ENCODE measurements at places on chromosomes 16 and 17.
A peak's percentile ranks its signal among the peaks of the same experiment; 100 is the strongest.

GRCh38 chr16:89842471-89843408, 14.5 kb downstream of the SPIRE2 start:
- no peak for DNase-seq

GRCh38 chr16:47004652-47005051, 31.2 kb upstream of the DNAJA2 start:
- no peak for DNase-seq

DNA sequence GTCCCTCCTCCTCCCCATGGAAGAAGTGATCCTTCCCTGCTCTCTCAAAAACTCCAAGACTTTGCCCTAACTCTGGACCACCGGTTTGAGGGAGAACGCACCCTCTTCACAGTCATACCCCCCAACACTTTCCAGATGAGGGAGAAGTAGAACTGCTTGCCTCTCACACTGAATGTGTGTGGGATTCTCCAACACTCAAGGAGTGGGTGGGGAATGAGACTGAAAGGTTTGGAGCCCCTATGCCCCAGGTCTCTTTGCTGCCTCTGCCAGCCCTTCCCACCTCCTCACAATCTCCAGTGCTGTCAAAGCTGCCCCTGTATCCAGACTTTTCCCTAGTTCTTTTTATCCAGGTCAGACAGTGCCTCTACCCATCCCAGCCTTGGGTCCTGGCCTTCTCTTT, 11.4 kb downstream of the HOXB4 start:
- DNase-seq, result no peak

DNA sequence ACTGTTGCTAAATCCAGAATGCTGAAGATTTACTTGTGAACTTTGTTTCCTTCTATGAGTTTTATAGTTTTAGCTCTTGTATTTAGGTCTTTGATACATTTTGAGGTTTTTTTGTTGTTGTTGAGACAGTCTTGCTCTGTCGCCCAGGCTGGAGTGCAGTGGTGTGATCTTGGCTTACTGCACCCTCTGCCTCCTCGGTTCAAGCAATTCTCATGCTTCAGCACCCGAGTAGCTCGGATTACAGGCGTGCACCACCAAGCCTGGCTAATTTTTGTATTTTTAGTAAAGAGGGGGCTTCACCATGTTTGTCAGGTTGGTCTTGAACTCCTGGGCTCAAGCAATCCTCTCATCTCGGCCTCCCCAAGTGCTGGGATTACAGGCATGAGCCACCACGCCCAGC, 14.4 kb downstream of the TENT4B start:
- no peak for DNase-seq

GRCh38 chr17:82276938-82277337, 3.4 kb upstream of the CSNK1D start:
- DNase-seq, result no peak

GRCh38 chr17:83178533-83179304, 99.3 kb downstream of the METRNL start:
- DNase-seq, result no peak

GRCh38 chr17:81379523-81379942, 15.7 kb upstream of the BAHCC1 start:
- no peak for DNase-seq

DNA sequence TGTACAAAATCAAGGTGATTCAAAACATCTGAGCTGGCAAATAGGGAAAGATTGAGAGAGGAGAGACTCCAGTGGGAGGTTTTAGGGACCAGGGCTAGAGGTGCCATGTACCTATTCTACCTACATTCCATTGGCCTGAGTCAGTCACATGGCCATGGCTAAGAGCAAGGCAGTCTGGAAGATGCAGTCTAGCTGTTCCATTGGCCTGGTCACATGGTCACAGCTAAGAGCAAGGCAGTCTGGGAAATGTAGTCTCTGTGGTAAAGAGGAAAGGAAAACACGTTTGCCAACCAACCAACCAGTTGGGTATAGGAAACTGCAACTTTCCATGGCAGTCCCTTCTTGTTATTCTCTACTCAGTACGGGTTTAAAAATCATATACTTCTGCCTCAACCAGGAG, 369.1 kb downstream of the XYLT1 start:
- DNase-seq, result no peak

DNA sequence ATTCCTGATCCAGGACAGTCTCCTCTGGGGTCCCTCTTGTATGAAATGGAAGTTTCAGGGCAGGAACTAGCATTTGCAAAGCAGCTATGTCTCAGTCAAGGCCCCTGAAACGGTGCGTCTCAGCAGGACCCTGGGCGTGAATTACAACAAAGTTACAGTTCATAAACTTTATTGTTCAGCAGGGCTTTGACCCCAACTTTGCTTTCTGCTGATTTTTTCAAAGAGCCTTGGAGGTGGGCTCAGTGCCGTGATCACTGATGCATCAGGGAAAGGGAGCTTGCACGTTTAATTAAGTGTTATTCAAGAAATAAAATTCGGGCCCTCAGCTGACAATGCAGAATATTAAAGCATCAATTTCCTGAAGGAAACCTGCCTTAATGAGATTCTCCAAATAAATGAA, 260.1 kb upstream of the C16orf82 start:
- no peak for DNase-seq

DNA sequence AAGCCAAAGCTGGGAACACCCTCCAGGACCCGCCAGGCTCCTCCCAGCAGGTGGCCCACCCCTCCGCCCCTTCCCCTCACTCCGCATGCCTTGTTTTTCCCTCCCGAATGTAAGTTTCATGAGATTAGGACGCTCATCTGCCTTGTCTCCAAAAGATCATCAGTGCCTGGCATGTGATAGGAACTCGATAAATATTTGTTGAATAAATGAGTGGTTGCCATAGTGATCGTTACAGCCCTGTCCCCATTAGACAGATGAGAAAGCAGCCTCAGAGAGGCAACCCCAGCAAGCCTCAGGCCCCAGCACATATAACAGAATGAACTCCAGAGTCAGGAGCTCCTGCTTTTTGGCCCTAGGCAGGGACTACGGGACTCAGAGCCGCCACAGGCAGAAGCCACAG, 5.0 kb downstream of the CAMKK1 start:
- no peak for DNase-seq

DNA sequence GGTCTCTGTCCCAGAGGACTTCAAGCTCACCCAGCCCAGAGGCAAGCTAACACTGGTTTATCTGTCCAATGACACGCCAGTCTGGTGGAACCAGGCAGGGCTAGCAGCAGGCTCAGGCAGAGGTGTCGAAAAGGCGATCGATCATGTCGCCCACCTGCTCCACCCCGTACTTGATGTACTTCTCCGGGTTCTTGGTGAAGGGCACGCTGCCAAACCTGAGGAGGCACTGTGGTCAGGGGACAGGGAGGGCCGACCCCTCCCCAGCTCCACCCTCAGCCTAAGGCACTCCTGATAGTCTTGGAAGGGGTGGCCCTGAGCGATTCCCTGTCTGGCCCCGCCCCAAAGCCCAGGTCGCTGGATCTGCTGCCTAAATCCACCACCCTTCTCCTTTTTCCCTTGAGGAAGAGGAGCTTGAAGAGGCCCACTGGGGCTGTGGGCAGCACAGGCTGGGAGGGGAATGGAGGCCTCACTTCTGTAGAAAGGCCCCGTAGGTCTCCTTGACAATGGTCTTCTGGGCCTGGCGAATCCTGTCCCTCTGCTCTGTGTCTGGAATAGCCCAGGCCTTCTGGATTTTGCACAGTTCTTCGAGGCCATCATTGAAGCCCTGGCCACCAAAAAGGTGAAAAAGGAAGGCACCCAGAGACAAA, 4.7 kb downstream of the ZACN start:
- DNase-seq, result no peak

DNA sequence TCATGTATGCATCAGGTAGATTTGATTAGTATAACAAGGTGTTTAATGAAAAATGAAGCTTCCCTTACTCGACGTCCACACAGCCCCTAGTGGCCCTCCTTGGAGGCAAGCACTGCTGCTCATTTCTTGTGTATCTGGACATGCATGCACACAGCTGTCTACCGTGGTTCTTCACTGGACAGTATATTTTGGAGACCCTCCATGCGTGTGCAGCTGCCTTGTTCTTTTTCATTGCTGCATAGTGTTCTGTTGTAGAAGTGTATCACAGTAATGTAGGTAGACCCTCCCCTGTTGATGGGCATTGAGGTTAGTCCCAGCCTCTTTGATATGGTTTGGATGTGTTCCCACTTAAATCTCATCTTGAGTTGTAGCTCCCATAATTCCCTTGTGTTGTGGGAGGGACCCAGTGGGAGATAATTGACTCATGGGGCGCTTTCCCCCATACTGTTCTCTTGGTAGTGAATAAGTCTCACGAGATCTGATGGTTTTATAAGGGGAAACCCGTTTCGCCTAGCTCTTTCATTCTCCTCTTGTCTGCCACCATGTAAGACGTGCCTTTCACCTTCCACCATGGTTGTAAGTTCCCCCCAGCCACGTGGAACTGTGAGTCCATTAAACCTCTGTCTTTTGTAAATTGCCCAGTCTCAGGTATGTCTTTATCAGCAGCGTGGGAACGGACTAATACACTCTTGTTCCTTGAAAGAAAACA, 6.3 kb downstream of the CMIP start:
- DNase-seq, result no peak

DNA sequence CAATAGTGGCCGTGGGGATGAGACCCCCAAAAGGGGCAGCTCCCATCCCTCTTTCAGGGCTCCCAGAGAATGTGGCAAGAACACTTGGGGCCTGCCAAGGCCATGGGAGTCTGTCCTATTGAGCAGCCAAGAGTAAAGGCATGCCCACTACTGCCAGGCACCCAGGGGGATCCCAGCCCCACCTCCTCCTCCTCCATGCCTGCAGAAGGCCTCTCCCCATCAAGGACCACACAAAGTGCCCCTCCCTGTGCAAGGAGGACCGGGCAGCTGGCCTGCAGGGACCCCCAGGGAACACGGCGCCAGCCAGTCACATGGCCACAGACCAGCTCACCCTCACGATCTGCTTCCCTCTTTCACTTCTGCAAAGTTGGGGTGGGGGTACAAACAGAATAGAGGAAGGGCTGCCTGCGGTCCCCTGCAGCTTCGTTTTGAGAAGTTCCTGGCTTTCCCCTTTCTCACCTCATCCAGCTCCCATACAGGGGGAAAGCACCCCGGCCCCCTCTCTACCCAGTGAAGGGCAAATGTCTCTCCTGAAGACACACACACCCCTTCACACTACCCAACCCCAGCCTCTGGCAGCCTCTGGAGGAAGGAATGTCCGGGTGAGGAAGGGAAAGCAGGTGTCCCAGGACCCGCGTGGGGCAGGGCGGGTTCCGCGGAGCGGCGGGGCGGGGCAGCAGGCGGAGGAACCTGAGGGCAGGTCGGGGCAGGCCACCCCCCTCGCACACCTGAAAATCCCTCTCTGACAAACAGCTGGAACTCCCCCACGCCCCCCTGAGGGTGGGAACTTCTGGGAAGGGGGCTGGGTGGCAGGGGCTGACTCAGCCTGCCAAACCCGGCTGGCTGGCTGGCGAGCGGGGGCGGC, 2.0 kb downstream of the PPP1R9B start:
- DNase-seq, result peak; percentile 75

DNA sequence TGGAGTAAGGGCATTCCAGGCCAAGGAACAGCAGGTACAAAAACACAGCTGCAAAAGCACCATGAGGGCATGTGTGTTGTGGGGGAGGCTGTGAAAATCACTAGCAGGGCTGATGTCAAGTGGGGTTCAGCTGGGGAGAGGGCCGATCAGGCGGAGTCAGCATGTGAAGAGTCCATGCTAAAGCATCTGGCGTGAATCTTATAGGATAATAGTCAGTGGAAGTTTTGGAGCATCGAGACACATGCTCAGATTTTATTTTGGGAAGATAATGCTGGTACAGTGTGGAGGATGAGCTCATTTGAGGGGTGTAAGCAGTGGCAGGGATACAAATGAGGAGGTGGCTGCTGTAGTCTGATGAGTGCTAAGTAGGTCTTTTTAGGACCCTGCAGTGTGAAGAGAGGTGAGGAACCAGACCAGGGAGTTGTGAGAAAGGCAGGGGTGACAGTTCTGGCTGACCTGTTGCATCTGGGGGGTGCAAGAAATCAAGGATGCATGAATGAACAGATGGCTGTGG, 30.3 kb downstream of the MMD start:
- no peak for DNase-seq

GRCh38 chr16:67260426-67261063, 11.8 kb downstream of the SLC9A5 start:
- DNase-seq, result no peak

DNA sequence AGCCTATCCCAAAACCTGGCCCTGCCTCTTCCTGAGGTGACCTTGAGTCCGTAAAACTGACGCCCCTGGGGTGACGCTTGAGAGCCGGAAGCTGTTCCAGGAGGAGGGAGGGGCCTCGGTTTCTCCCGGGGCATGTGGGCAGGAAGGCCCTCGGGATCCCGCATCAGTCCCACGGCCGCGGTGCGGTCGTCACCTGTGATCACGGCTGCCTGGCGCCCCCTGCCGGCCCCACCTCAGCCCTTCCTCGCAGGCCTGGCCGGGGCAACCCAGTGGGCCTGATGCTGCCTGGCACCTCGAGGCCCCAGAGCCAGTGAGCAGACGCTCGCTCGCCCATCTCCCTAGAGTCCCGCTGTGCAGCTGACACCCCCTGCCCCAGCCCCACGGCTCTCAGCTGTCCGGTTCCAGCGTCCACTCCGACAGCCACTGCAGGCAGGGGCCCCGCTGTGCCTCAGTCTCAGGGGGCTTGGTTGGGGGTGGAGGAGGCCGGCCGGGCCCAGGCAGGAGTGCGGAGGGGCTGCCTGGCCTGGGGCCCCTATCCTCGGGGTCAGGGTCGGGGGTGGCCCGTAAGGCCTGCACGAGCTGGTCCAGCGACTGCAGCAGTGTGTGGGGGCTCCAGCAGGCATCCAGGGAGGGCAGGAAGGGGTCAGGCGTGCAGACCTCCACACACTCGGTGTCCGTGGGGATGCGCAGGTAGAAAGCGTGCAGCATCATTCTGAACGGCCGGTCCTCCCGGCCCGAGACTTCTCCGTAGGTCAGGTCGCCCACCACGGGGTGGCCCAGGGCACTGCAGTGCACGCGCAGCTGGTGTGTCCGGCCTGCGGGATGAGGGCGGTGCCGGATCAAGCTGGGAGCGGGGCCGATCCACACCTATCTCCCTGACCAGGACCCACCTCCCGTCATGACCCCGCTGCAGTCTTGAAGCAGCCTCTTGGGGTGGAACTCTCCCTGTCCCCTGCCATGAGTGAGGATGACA, 2.3 kb downstream of the RPUSD1 start:
- peak; percentile 78 for DNase-seq

GRCh38 chr17:52420555-52421078, 262.1 kb upstream of the CA10 start:
- DNase-seq, result no peak
